ENCODE measurements at places on chromosomes 16 and 17.

DNA sequence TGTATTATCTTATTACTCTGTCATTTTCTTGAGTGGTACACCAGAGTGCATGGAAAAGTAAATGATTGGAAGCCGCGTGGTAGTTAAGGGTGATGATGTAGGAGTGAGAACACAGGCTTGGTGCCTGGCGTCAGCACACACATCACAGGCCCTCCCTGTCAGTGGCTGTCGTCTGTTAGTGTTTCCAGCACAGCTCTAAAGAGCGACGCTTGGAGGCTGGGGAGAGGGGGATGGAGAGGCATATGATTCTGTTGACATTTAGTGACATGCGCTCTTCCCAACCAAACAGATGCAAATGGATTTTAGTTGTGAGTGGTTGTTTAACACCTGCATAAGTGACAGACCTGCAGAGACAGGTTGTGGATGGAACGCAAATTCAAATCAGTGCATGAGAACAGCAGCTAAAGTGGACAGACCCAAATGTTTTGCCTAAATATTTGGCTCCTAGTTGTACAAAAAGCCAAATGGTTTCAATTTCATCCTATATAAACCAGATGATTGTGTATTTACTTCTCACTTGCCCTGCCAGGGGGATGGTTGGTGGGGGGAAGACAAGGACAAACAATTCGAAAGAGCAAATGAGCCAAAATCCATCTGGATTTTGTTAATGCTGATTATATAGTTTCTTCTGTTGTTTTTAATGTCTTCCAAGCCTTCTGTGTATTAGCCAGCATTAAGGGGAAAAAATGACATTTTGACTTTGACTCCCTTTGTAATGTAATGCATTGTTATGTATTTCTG is 222.3 kb downstream of the WWOX start:
- DNase-seq, result no peak

DNA sequence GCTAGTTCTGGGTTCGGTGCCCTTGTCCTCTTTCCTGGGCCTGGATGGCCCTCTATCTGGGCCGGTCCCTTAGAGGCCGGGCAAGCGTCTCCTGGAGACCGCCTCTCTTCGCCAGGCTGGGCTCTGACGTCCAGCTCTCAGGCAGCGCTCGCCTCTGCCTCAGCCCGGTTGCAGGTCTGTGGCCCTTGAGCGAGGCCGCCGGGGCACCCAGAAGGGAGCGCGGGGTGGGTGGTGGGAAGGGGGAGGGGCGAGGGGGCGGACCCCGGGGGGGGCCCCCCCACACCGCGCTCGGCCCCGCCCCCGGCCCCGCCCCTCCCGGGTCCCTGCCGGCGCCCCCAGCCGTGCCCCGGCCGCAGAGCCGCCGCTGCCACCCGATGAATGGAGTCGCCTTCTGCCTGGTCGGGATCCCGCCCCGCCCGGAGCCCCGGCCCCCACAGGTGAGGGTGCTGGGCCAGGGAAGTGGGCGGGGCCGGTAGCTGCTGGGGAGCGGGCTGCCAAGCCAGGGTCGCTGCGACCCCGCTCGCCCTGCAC is at the start of gene ARHGAP23:
TSS of gene ARHGAP23 (plus strand) at position 353 of the 531 bp plus-strand sequence. CDS start at position 375, 22 bp downstream.
- peak; percentile 28 for DNase-seq

DNA sequence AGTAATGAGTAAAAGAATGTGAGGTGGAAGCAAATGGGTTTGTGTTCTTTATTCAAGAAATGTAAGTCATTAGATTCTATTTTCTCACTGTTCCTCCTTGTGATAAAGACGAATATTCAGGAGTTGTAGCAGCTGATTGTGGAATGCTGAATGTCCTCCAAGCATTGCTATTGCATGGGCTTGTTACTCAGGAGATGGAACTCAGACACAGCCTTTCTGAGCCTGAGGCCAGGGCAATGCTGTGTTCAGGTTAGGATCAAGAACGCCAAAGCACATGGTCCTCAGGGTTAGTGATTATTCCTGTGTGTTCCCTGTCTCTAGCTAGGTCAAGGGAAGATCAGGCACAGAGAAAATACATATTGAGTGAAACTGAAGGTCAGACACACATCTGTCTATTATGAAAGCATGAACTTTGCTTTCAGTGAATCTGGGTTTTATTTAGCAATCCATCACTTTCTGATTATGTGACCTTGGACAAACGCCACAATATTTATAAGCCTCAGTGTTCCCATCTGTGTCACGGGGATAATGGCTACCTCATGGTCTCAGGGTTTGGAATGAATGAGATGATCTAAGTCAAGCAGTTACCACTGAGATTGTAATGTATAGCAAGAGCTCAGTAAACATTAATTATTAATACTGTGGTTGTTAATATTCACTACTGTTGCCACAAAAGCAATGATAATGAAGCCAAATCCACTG is 426.8 kb upstream of the DYNLRB2 start:
- DNase-seq, result no peak

GRCh38 chr17:4229627-4230541 is 33.9 kb downstream of the ANKFY1 start:
- no peak for DNase-seq

DNA sequence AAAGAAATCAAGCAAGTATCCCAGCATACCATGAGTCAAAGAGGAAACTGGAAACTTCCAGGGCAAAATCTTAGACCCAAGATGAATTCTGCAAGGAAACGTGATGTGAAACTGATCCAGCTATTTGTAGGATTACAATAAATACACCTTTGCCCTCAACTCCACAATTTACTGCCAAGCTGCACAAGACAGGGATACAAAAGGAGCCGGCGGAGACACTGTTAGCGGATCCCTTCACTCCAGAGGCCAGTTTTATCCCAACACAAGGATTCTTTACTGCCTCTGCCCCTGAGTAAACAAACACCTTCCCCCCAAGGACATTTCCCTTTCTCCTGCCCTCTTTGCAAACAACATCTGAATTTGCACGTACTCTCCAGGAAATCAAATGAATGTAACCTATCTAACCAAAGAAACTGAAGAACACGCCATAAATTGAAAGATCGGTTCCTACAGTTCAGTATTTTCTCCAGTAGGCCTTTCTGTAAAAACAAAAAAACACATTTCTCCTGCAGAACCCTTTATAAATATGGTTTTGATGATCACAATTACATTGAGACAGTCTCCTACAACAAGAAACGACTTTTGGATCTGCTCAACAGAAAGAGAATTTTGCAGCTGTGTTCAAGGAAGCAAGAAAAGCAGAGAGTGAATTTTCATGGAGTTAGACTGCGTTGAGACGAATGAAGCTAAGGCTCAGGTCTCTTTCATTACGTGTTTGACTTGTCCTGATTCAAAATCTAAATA is 1.4 kb upstream of the CBX2 start:
- no peak for DNase-seq

DNA sequence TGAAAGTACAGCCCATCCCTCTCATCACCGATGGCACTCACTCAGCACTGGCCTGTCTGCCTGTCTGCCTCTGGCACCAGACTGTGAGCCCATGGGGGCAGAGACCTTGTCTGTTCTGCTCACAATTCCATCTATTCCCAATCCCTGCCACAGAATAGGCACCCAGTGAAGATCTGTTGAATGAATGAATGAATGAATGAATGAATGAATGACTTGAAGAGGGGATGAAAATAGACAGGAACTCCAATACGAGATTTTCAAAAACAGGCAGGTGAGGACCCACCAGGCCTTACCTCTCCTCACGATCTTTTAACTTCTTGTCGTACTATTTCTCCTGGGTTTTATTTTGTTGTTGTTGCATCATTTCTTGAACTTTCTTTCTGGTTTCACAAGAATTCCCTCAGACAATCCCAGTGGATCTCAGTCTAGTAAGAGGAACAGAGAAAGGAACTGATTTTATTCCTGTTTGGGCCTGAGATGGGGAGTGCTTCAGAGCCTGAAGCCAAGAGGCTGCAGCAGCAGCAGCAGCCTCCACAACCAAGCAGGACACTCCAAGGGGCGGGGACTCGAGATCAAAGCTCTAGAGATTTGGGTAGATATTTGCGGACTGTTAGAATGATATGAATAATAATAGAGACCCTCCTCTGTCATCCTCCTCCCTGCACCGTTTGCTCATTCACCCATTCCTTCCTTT is 17.7 kb downstream of the KRT9 start:
- no peak for DNase-seq
